ENCODE measurements at places on chromosomes 12 and 14.

DNA sequence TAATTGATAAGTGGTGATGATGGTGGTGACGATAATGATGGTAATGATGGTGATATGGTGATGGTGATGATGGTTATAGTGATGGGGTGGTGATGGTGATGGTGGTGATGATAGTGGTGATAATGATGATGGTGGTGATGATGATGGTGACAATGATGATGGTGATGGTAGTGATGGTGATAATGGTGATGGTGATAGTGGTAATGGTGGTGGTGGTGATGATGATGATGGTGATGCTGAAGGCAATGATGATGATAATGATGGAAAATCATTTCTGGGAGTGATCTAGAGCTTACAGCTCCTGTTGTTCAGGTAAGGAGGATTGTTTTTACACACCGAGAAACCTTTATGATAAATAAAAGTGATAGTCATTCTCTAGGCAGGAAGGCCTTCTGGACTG lies 33.9 kb downstream of the CCDC63 start:
- no peak for DNase-seq

DNA sequence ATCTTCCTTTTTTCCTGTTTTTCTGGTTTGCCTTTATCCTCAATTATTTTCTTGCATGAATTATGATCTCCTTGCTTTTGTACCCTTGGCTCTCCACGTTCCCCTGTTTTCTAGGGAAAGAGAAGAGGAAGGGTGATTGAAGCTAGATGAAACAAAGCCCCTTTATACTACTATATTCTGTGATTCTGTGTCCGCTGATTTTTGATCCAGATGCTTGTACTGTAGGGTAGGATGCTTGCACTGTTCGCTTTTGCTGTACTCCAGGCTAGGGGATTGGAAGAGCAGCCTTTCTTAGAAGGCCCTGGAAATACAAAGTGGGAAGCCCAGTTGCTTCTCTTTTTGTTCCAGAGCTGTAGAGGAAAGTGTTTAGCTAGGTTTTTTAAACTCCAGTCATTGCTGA lies 35.1 kb upstream of the KLHDC2 start:
- no peak for DNase-seq

DNA sequence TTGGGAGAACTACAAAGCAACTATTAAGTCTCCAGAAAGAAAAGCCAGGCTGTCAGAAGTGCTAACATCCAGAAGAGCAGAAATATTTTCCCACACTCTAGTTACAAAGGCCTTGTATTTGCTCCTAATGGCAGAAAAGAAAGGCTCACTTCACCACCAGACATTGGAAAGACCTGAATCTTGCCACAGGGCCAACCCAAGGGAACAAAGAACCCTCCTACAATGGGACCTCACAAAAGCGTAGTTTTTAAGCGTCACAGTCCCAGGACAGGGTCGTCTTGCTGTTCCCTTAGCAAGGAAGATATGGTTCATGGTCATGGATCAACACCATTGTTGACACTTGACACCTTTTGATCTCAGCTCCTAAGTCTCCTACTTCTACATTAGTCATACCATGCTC lies 119.1 kb downstream of the RPS29 start:
- DNase-seq: no peak

- DNase-seq: no peak
Measured at GRCh38 chr12:49909826-49910225, 6.1 kb upstream of the FAIM2 start.

DNA sequence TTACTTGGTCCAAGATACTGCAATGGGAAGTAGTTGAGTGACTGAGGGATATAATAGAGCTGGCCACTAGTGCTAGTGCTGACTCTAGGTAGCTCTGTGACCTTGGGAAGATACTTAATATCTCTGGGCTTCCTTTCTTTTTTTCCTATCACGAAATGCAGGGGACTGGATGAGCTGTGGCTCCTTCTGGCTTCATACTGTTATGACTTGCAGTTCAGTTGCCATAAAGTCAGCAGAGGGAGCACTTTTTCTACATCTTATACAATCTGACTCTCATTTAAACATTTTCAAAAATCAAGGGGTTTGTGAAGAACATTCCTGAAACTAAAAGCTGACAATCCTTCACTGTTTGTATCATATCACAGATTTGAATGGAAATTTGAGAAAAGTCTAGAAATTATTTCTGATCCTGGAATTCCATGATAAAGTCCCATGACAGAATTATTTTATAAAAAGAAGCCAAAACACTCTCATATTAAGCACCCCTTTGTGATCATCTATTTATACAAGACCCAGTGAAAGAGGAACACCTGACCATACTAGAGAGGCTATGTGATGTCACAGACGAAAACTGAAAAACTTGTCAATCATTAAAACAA lies 5.3 kb downstream of the BHLHE41 start:
- no peak for DNase-seq

DNA sequence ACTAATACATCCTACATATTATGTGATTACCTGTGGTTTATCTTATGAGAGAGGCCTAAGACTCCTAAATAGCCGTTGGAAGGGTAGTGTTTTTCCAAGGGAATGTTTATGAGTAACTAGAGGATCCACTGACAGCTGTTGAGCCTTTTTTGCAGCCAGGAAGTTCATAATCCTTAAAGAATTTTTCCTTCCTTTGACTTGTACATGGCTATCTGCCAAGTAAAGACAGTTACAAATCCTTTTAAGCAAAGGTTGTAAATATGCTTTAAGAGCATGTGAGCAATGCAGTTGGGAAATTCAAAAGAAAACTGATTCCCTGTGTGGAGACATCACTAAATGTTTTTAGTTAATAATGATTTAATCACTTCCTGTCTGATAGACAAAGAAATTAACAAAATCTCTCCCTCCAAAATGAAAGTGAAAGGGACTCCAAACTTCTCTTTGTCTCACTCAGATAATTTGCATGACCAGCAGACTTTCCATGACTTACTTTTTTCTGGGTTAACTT lies 333.8 kb downstream of the PDZRN4 start:
- DNase-seq: no peak

GRCh38 chr12:113403435-113404415 lies at the start of gene SDS:
Gene SDS (minus strand): TSS chr12:113403887. CDS start chr12:113399708, 4,179 bp downstream.
- no peak for DNase-seq

- DNase-seq: no peak
Measured at GRCh38 chr12:22856178-22856577, 231.2 kb downstream of the ETNK1 start.

- no peak for DNase-seq
Measured at GRCh38 chr12:34016361-34016760, 5.9 kb upstream of the ALG10 start.

DNA sequence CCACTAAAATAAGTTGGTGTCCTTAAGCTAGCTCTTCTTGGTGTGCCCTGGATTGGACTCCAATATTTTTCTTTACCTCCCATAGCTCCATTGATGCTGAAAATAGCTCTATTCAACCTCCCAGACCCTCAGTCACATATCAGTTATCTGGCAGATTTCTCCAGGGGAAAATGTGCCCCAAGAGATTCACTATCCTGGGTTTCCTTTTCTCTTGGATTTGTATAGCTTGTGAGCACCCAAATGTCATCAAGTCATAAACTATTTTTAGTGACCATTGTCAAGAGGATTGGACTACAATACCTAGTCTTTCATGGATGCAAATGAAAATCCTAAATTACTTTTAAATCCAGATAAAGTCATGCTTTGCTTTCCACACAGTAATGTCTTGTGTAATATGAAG lies 339.6 kb upstream of the FOXG1 start:
- DNase-seq: no peak

GRCh38 chr14:89586258-89587135 lies 169.5 kb upstream of the FOXN3 start:
- DNase-seq: no peak

GRCh38 chr12:66441905-66442559 lies 139.7 kb downstream of the HELB start:
- no peak for DNase-seq

DNA sequence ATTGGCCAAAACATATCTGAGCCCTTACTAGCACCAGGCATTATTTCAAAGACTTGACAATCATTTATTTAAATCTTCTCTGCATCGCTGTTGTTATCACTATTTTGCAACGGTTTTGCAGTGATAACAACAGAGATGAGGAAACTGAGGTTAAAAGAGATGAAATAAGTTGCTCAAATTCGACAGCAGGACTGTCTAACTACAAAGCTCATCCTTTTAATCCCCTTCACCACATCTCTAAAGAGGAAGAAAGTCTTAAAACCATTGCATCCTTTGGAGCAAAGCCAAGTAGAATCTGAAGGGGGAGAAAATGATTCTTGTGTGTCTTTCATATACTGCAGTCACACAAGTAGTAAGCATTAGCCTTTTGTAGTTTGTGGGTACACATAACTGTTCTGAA lies 14.8 kb upstream of the ETNK1 start:
- no peak for DNase-seq

DNA sequence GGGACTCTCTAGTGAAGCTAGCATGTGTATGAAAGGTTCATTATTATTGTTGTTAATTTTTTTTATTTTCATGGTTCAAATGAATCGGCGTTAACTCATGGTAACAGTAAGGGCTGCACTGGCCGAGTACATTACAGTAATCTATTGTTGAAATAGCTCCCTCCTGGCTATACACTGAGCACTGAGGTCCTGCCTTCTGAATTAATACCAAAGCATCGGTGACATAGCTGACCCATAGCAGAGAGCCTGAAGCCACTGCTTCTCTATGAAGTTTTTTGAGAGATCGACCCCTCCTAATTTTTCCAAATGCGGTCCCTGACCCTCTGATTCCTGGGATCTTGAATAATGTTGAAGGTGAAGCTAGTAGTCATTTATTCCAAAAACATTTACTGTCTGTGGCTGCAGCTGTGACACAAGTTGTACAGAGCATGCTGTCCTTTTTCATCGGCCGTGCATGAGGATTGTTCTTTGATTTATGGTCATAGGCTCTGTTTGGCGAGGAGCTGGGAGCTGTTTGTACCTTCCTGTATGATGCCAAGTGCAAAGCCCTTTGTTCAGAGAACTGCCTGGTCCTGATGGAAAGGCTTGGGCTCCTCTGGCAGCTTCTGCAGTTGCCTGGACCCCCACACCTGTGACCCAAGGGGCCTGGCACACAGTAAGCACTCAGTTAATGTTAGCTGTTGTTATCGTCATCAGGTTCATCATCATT lies 486.5 kb downstream of the EGLN3 start:
- no peak for DNase-seq

GRCh38 chr14:89572596-89573398 lies 155.8 kb upstream of the FOXN3 start:
- no peak for DNase-seq

DNA sequence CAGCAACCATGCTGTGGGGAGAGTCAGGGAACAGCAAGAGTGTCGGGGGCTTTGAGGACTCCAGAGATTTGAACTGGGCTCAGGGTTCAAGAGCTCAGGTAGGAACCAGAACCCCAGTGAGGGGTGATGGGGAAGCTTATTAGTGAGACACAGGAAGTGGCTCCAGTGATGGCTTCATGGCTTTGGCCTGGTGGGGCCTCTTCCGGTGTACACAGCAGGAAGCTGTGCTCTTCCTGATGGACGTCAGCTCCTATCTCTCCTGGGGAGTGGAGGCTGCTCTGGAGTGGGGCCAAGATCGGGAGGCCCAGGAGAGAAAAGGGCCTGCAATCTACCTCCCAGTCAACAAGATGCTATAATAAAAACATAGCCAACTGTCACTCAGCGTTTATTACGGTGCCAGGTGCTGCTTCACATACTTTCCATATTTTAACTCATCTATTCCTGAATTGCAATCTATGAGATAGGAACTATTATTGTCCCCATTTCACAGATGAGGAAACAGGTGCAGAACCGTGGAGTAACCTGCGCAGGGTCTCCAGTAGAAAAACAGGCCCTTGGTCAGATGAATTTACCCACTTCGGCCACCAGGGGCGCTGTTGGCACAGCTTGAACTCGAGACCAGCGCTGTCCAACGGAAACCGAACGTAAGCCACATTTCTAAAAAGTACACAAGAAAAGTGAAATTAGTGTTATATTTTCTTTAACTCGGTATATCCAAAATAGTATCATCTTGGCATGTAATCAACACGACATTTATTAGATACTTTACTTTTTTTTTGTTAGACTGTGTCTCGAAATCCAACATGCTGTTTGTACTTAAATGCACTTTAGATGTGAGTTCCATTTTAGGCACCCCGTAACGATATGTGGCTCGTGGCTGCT lies 63.6 kb upstream of the DLK1 start:
- DNase-seq: peak; percentile 45

- DNase-seq: no peak
Measured at GRCh38 chr14:97021001-97021400, 223.8 kb downstream of the VRK1 start.

GRCh38 chr12:115934877-115935276 lies 342.6 kb downstream of the MED13L start:
- DNase-seq: no peak

DNA sequence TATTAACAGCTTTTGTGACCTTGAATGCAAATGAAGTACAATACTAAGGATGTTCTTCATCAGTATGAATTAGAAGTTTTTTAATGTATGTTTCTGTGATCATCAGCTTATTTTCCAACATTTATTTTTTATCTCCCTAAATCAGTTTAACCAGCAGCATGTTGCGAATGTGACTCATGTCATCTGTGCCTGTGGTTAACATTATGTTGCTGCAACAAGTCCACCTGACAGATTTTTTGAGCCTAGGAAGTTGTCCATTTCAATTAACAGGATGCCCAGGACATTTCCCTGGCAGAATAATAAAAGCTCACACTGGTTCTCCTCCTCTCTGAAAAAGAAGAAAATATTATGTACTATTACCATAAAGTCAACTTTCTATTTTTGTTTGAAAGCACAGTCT lies 155.5 kb downstream of the SYT1 start:
- no peak for DNase-seq

GRCh38 chr12:113420996-113421595 lies 1.1 kb upstream of the SDSL start:
- DNase-seq: no peak

- DNase-seq: no peak
Measured at GRCh38 chr14:29528889-29529288, 398.8 kb downstream of the PRKD1 start.

- DNase-seq: peak; percentile 1
Measured at GRCh38 chr12:34392741-34393085, 370.4 kb downstream of the ALG10 start.

- DNase-seq: no peak
Measured at GRCh38 chr12:65663648-65664047, 160.6 kb upstream of the HMGA2 start.

DNA sequence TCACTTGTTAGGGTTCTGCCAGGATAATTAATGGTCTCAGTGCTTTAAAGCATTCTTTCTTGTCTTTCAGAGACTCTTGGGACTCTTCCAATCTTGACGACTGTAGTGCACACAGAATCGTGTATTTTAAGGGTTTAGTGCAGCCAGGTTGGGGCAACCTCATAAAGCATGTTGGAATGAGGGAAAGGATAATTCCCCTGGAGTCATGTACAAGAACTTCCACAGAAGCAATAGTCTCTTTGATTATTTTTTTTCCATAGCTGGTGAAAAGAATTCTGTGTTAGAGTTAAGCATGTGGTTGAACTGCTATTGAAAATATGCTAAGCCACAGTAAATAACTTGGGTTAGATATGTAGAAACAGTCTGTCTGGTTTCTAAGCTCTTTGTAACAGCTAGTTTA lies 246.8 kb upstream of the DAAM1 start:
- DNase-seq: no peak

GRCh38 chr14:99671235-99672224 lies 12.6 kb upstream of the CYP46A1 start:
- DNase-seq: no peak

- DNase-seq: no peak
Measured at GRCh38 chr14:42293180-42293579, 686.5 kb downstream of the LRFN5 start.
